ENCODE measurements at places on chromosomes 12 and 14.
A peak's percentile ranks its signal among the peaks of the same experiment; 100 is the strongest.

GRCh38 chr14:96221841-96222240, 17.2 kb downstream of the BDKRB2 start:
- DNase-seq: no peak

GRCh38 chr12:57111031-57111734, at the start of gene STAT6:
Gene STAT6, minus strand, starts transcription at chr12:57111362. Its CDS starts 3,084 bp downstream, at chr12:57108278.
- peak; percentile 72 for DNase-seq

- DNase-seq: no peak
Measured at GRCh38 chr12:12533238-12533829, 29.3 kb downstream of the DUSP16 start.

- no peak for DNase-seq
Measured at GRCh38 chr14:76810953-76811400, 1.7 kb downstream of the ANGEL1 start.

GRCh38 chr12:22312336-22312735, 22.2 kb downstream of the ST8SIA1 start:
- no peak for DNase-seq

- no peak for DNase-seq
Measured at GRCh38 chr12:21631367-21631766, 26.3 kb downstream of the LDHB start.

GRCh38 chr12:11655842-11656241, 6.4 kb downstream of the ETV6 start:
- DNase-seq: no peak

DNA sequence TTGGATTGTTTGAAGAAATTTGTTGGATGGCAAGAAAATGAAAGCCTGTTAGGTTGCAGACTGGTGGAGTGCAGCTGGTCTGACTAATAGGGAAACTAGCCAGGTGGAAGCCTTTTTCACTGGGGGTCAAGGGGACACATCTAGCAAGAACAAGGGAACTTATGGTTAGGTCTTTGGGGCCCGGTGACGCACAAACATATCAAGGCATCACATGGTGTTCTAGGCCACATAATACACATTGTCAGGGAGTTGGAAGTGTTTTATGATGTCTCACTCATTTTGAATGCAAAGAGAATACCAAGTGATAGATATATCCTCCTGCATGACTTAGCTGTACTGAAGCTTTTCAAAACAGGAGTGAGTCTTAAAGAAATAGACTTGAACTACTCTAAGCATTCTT, 351.2 kb downstream of the KCNH5 start:
- DNase-seq: no peak

DNA sequence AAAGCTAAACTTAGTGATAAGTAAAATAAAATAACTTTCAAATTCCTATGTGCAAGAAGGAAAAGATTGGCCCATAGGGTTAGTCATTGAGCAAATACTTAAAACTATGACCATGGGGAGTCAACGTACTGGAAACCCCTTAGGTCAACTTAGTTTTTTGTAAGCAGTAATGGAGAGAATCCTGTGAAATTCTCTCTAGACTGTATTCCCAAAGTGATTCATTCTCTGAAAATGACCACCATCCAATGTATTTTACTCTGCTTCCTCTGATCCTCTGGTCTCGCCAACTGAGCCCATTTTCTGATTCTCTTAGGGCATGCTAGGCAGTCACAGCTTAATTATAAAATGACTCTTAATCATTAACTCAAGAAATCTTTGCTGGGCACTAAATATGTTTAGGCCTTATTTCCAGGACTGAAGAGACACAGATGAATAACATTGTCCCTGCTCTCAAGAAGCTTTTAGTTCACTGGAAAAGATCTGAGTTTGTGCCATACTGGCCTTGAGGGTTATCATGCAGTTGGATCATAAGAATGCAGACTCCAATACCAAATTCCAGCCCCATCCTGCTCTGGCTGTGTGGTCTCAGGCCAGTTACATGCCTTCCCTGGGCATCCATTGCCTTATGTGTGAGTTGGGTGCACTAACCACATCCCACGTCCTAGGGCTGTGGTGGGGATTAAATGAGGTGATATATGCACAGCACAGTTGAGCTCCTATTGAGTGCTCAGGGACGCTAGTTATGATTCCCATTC, 732.4 kb downstream of the AACS start:
- no peak for DNase-seq

DNA sequence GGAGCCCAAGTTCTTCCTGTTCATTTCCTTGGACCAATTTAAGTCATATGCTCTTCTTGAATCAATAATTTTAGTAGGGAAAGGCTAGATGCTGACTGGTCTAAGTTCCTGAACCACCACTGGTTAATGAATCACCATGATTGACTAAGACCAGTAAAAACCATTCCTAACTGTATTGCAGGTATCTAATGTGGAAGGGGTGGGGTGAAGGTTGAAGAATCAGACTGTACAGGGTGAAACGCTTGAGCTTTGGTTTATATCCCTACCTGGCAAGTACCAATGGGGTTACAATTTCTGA, 100.1 kb downstream of the DYRK2 start:
- no peak for DNase-seq

DNA sequence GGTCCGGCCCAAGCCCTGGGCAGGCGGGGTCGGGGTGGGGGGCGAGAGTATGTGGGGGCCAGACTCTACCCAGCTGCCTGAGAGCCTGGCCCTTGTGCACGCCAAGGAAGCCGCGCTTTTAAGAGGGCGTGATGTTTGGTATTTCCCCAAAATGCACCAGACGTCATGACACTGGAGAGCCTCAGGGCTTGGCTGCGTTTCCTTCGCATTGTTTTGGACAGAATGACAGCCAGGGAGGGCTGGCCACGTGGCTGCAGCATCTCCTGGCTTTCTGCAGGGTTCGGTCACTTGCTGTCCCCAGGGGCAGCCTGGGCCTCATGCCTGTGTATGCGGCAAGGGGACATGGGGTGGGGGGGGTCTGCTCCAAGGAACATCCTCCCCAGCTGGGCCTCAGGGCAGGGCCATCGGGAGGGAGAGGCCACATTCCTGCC, 16.1 kb upstream of the NUDT14 start:
- DNase-seq: no peak

- peak; percentile 16 for DNase-seq
Measured at GRCh38 chr12:62190689-62191490, 69.3 kb upstream of the USP15 start.

- DNase-seq: no peak
Measured at GRCh38 chr12:45050751-45051571, at the start of gene DBX2. Gene DBX2, minus strand, starts transcription at chr12:45051099. Its CDS starts 172 bp downstream, at chr12:45050927.

DNA sequence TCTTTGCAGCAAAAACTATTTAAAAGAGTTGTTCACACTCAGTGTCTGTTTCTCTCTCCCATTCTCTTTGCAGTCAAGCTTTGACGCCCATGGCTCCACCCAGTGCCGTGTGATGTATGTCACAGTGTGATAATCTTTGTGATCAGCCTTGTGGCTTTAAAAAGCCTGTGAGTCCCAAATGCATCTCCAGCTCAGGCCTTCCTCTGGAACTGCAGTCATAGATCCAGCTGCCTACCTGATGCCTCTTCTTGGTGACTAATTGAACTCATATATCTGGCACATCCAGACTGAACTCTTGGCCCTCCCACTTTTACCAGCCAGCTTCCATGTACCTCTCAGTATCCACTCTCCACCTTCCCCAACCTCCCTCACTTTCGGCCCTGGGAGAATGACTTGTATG, 182.8 kb upstream of the ARHGAP5 start:
- no peak for DNase-seq

GRCh38 chr12:113456199-113456598, 15.5 kb downstream of the LHX5 start:
- no peak for DNase-seq

DNA sequence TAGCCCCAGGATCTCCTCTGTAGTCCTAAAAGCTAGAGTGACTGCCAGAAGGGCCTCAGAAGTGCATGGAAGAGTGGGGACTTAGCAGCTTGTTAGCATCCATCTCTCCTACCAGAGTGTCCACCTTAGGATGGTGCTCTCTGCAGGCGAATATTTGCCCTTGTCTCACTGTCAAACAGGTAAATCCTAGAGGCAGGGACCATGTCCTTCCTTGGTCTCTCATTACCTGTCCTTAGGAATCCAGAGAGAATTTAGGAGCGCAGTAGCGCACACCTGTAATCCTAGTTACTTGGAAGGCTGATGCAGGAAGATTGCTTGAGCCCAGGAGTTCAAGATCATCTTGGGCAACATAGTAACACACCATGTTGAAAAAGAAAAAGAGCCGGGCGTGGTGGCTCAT, 21.4 kb downstream of the AGAP2 start:
- DNase-seq: no peak

DNA sequence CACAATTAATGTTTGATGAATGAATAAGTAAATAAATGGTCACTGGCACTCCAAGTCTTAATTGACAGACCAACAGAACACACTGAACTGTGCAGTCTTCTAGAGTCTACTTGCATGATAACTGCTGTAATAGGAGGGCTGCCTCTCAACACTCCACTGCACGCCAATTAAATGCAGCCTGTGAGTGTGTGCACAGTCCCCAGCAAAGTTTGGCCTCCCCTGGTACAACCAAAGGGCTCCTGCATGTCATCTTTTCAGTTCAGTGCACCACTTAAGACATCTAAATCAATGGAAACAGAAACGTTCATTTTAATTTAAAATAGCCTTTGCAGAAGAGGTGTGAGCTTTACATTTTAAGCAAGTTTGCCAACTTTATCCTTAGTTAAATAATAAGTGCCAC, 121.7 kb upstream of the USP15 start:
- DNase-seq: no peak

DNA sequence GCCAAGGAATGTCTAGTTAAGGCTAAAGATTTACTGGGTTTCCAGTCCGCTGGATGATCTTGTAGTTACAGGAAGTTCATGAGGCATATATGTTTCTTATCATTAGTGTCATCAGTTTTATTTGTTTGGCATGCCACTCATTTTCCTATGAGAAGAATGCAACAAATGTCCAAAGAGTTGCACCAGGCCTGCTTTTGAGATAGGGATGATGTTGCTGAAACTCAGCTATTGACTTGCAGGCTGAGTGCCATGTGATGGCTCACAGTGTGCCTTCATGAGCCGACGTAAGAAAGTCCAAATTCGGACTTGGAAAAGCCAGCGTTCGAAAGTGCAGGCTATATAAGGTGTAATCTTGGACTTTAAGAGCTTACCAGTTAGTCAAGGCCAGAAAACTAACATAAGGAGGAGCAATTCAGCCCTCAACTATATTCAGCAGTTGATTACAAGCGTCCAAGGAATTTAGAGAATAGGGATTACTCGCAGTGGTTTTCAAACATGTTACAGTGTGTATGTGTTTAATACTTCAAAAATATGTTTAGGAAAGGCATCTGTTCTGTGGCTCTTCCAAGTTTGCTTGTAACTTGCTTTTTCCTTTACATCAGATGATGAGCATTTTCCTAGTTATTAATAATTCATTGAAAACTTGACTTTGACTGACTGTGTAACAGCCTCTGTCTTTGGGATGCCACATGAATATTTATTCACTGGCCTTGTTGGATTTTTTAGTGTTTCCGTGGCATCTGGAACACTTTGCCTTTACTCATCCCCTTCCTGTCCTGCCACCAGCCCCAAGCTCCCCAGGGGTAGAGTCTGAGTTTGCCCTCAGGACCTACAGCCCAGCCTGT, 101.3 kb downstream of the LGMN start:
- no peak for DNase-seq

DNA sequence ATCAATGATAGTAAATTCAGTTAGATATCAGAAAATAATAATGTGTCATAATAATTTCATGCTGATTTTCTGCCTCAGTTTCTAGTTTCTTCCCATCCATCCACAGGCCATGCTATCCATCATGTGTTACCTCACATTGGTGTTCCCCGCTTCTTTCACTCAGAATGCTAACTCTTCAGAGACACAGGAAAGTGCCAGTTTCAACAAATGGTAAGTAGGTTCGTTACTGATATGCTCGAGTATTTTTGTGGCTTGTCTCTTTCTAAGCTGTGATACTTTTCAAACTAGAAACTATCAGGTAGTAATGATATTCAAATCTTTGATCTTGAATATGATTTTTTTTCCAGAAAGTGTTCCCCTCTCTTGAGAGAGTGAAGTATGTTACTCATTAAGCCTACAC, 1.5 kb downstream of the KLRB1 start:
- DNase-seq: no peak

GRCh38 chr14:100524933-100525243, 62.3 kb downstream of the BEGAIN start:
- no peak for DNase-seq

- DNase-seq: no peak
Measured at GRCh38 chr14:61968207-61968606, 206.0 kb downstream of the SNAPC1 start.

GRCh38 chr14:23123419-23123818, 4.4 kb upstream of the CEBPE start:
- DNase-seq: no peak

GRCh38 chr14:28406196-28406595, 360.4 kb upstream of the FOXG1 start:
- DNase-seq: no peak

DNA sequence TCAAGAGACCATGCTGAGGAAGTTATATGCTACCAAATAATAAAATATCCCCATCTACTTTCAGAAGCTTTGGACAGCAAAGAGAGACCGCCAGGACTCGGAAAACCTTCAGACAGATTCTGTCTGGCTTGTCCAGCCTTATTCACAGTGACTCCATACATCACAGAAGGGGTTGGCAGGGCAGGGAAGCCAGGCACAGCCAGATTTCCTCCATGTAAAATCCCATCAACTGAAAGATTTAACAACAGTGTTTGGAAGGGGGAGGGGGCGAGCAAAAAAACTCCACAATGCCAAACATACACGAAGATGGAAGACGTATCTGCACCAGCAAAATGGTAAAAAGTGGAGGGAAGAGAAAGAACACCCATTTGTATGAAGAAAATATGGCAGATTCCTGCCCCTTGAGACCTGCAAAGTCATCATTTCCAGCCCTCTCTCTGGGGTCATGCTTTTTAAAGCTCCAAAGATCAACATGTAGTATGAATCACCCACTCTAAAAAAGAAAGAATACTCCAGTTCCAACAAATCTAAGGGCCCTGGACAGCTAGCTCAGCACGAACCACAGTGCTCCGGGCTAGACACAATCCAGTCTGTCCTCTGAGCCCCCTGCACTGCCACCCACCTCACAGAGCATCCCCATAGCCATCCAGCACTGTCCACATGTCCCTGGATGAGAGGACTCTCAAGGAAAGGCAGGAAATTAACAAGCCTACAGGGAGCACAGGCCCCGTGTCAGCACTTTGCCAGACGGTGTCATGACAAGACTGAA, 116.4 kb downstream of the DICER1 start:
- no peak for DNase-seq

DNA sequence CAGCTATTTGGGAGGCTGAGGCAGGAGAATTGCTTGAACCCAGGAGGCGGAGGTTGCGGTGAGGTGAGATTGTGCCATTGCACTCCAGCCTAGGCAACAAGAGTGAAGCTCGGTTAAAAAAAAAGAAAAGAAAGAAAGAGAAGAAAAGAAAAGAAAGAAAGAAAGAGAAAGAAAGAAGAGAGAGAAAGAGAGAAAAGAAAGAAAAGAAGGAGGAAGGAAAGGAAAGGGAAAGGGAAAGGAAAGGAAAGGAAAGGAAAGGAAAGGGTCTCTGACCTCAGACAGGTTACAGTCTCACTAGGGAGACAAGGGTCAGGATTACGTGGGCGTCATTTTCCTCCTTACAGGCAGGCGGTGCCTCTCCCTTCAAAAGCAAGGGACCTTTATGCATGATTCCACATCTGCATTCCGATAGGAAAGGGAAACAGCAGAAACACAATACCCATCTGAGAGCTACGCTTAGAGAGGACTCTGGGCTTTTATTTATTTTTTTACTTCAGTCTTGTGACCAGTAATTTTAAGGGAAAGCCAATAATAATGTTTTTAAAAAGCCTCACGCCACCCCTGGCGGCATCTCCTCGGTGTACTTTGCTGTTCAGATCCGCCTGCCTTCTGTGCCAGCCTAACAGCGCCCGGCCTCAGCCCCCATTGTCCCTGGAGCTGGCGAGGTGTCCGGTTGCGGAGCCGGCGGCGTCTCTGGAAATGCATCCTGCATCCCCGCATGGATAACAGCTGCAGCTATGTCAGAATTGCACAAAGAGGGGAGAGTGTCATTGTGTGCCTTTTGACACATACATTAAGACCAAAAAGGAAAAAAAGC, 945 bp upstream of the HIP1R start:
- DNase-seq: no peak

All from memory B cell (primary cell).